Neural crest cell (in vitro differentiated cells): ENCODE measurements at places on chromosomes 3 and 15.

DNA sequence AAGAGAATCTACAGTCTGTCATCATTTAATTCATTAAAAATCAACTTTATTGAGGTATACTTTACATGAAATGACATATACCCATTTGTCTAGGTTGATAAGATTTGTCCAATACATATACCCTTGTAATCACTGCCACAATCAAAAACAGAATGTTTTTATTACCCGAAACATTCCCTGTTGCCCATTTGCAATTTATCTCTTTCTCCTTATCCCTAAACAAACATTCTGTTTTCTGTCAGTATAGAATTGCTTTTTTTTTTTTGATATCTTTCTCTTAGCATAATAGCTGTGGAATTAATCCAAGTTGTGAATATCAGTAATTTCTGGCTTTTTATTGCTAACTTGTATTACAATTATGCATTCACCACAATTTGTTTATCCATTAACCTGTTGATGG lies 4.3 kb upstream of the CNTN6 start:
- DNase-seq = no peak

- DNase-seq = no peak
These were observed 34.8 kb downstream of the GPR176 start for GRCh38 chr15:39885099-39885777.

DNA sequence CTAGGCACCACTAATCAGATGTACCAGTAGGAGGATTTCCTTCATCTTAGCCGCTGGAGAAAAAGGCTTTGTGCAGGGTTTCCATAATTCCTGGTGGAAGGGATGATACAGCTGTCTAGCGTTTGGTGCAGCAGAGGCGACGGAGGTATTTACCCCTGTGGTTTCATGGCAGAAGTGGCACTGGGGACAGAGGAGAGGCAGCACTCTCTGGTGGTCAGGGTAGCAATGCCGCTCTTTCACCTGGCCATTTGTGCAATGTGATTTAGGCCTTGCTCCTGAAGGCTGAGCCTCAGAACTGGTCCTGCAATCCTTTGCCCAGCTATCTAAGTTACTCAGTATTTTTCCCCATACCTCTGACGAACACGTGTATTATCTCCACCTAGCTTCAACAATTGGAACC lies 47.1 kb upstream of the BNIP2 start:
- DNase-seq = no peak

- no peak for DNase-seq
These were observed 263.4 kb upstream of the WNT5A start for GRCh38 chr3:55750525-55750924.

GRCh38 chr15:57522148-57522547 lies 69.6 kb upstream of the MYZAP start:
- DNase-seq = no peak

DNA sequence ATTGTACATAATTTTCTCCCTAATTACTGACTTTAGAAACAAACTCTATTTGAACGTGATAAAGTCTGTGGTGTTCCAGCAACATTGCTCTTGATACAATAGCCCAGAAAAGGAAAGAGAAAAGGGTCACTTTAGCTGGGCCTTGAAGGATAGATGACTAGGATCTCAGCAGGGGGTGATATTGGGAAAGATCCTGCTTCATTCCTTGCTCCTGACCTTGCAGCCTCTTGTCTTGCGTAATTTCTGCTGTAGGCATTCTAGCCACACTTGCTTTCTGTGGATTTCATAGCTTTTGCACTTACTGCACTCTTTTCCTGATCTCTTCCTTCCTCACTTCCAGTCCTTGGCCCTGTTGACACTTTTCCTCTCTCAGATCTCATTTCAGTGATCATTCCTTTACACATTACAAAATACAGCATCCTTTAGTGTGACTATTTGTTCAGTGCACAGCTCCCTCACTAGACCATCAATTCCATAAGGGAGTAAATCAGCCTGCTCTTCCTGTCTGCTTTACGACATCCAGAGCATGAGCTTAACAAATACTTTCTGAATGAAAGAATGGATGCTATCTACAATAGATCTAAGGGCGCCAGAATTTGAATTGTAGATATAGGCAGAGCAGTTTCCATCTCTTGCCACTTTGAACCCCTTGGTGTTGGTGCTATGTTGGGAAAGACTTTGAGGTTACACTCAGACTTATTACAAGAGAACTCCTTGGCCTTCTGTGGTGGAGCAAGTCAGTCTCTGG lies 559.6 kb upstream of the MDFIC2 start:
- no peak for DNase-seq

- no peak for DNase-seq
These were observed 6.1 kb downstream of the SEMA3G start for GRCh38 chr3:52438579-52439425.

- no peak for DNase-seq
These were observed 79.8 kb downstream of the PRICKLE2 start for GRCh38 chr3:64145438-64145837.

- DNase-seq = no peak
These were observed 28.2 kb downstream of the C3orf62 start for GRCh38 chr3:49248840-49249227.

DNA sequence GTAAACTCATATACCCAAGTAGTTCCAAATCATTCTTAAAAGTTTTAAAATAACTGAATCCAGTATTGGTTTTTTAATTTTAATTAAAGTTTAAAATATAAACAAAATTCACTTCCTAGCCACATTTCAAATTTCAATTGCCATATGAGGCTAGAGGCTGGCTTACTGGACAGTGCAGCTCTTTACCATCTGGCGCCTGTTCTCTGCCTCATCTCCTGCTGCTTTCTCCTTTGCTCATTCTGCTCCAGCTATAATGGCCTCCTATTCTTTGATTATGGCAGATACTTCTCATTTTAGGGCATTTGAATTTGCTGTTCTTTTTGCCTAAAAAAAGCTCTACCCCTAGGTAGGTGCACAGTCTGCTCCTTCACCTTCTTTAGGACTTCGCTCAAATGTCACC lies 19.1 kb downstream of the ARMC8 start:
- DNase-seq = no peak

- DNase-seq = peak; percentile 32
These were observed 40.5 kb upstream of the ROPN1 start for GRCh38 chr3:124032311-124032880.

GRCh38 chr3:110881069-110881468 lies 190.5 kb upstream of the NECTIN3 start:
- DNase-seq = no peak

DNA sequence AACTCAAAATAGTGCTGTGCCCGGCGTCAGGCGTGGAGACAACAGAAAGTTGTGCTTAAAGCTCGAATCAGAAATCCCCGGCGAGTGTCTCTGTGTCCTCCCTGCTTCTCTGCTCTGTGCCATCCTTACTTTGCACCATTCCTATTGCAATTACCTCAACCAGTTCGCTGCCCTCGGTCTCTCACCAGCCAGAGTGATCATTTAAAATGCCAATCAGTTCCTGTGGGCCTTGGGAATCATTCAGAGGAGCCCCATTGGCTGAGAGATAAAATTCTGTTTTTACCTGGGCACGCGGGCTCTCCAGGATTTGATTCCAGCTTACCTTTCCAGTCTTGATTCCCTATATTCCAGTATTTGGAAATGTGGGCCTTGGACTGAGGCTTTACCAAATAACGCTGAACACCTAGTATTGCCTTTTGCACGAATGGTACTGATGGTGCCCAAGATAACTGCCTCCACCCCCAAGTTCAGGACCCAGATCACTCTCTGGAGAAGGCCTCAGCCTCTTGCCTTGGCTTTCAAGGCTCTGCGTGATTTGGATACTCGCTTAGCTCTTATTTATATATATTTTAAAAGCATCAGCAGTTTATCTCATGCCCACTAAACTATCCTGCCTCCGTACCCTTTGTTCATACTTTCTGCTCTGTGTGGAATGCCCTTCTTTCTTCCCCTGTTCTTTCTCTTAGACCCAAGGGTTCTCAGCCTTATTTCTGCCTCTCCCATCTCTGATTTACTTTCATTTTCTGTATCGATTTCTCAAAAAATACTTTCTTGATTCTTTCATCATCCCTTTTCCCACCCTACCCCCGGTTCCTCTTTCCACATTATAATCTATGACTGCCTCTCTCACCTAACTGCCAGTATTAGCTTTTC lies 863 bp downstream of the PSMA4 start:
- no peak for DNase-seq
